ENCODE measurements at places on chromosomes 7 and 10.

DNA sequence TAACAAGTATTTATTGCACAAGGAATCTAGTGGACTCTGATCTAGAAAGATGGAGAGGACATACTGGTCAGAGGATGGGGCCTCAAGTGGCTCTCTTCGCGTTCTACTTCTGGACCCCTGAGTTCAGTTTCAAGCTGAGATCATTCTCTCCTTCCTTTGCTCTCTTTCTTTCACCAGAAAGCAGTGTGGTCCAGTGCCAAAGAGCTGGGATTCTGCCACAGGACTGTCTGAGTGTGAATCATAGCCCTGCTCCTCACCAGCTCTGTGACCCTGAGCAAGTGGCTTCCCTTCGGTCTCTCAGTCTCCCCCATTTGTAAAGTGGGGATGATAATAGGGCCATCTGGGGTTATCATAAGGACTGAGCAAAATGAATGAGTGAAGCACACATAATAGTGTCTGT lies 715.2 kb downstream of the SUGCT start:
- DNase-seq, result no peak

- DNase-seq, result no peak
Measured at GRCh38 chr7:29342761-29343160, 148.2 kb downstream of the CHN2 start.

DNA sequence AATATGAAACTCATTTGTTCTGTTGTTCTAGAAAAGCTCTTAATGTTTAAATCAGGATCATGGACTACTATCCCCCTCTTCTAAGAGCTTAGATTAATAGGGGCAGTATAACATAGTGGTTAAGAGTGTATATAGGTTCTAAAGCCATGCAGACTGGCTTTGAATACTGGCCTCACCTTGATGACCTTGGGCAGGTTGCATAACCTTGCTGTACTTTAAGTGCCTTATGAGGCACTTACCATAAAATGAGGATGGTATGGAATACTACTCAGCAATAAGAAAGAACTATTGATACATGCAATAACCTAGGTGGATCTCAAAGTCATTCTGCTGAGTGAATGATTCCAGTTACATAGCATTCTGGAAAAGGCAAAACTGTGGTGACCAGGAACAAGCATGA lies 53.6 kb downstream of the GBF1 start:
- DNase-seq, result no peak

- no peak for DNase-seq
Measured at GRCh38 chr7:111730476-111731300, 168.4 kb upstream of the IMMP2L start.

DNA sequence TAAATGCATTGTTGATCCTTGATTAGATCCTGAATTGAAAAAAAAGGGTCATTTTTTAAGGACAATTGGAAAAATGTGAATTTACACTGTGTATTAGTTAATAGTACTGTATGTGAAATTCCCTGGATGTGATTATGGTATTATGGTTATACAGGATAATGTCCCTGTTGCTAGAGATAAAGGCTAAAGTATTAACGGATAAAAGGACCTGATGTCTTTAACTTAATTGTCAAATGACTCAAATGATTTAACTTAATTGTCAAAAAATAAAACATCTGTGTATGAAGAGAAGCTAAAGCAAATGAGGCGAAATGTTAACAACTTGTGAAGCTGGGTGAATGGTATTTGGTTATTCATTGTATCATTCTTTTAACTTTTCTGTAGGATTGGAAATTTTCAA lies 48.8 kb downstream of the SUFU start:
- DNase-seq, result no peak

GRCh38 chr7:38310591-38311101 lies 37.2 kb upstream of the TARP start:
- no peak for DNase-seq

GRCh38 chr7:157550300-157551275 lies 213.8 kb downstream of the DNAJB6 start:
- DNase-seq, result no peak

GRCh38 chr10:10133281-10133680 lies 884.4 kb upstream of the CELF2 start:
- no peak for DNase-seq

- DNase-seq, result no peak
Measured at GRCh38 chr10:29595636-29596225, 39.0 kb downstream of the SVIL start.

Measured in stimulated activated CD4-positive, alpha-beta T cell treated with anti-CD3 and anti-CD28 coated beads, Interleukin-1b, Interleukin-23, amount 100 ng/mL, for 1 hour (primary cell).